ENCODE measurements at places on chromosomes 2 and 18. TPM values are rescaled to one million over a fixed set of nuclear protein-coding genes. Genes with fewer than 3 reads are reported as not detected.

IL1RL2 gene
- total RNA-seq = not detected

APLF gene
- total RNA-seq = 6.7 TPM

LOXHD1 gene
- total RNA-seq = 0.14 TPM

ZC3H6 gene
- total RNA-seq = 12.1 TPM

CRYGC gene
- not detected for total RNA-seq

PROM2 gene
- 20.3 TPM for total RNA-seq

CAPN13 gene
- total RNA-seq = 0.14 TPM

CYP1B1 gene
- total RNA-seq = 55.6 TPM

KCNS3 gene
- 3.1 TPM for total RNA-seq

C2orf80 gene
- total RNA-seq = not detected

REG3A gene
- total RNA-seq = not detected

CCDC68 gene
- total RNA-seq = not detected

DPP10 gene
- total RNA-seq = 73.0 TPM

ADCYAP1 gene
- total RNA-seq = 1.3 TPM

SCN9A gene
- 1.5 TPM for total RNA-seq

LRATD1 gene
- total RNA-seq = 2.6 TPM

UGT1A5 gene
- total RNA-seq = not detected

KANSL1L gene
- total RNA-seq = 28.0 TPM

FSHR gene
- total RNA-seq = not detected

VRK2 gene
- 25.3 TPM for total RNA-seq

MBD2 gene
- 62.6 TPM for total RNA-seq

CRYGD gene
- not detected for total RNA-seq

SFT2D3 gene
- 12.1 TPM for total RNA-seq

FAM161A gene
- total RNA-seq = 9.3 TPM

FAHD2A gene
- 43.3 TPM for total RNA-seq

HOXD8 gene
- 0.29 TPM for total RNA-seq

TBR1 gene
- total RNA-seq = 0.13 TPM

ITGA4 gene
- 1.8 TPM for total RNA-seq

ODC1 gene
- 148 TPM for total RNA-seq

AFG3L2 gene
- 45.5 TPM for total RNA-seq

RGPD4 gene
- total RNA-seq = 0.23 TPM

CREG2 gene
- total RNA-seq = 0.42 TPM

CCDC141 gene
- total RNA-seq = 1.2 TPM

SERPINB8 gene
- 5.6 TPM for total RNA-seq

AKAIN1 gene
- total RNA-seq = not detected

TOGARAM2 gene
- 0.40 TPM for total RNA-seq

C18orf54 gene
- total RNA-seq = 6.5 TPM

HDLBP gene
- total RNA-seq = 479 TPM

GLI2 gene
- 67.0 TPM for total RNA-seq

EML6 gene
- 0.93 TPM for total RNA-seq
